DMS79 (cell line): ENCODE measurements at places on chromosomes 12 and 14.
A peak's percentile ranks its signal among the peaks of the same experiment; 100 is the strongest.

GRCh38 chr12:98587084-98587483 is 6.4 kb upstream of the SLC25A3 start:
- peak; percentile 70 for DNase-seq

GRCh38 chr12:30323008-30323407 is 372.7 kb downstream of the IPO8 start:
- no peak for DNase-seq

DNA sequence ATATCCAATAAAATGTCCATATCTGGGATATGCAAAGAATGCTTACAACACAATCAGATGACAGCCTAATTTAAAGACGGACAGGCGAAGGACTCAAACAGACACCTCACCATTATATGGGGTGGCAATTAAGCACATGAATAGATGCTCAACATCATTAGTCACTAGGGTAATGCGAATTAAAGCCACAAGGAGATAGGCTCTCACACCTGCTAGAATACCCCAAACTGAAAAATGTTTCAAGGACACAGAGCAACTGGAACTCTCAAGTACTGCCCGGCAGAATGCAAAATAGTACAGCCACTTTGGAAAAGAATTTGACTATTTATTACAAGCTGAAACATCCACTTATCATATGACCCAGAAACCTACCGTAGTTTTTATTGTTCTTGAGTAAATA is 42.9 kb downstream of the FERMT2 start:
- DNase-seq: no peak

DNA sequence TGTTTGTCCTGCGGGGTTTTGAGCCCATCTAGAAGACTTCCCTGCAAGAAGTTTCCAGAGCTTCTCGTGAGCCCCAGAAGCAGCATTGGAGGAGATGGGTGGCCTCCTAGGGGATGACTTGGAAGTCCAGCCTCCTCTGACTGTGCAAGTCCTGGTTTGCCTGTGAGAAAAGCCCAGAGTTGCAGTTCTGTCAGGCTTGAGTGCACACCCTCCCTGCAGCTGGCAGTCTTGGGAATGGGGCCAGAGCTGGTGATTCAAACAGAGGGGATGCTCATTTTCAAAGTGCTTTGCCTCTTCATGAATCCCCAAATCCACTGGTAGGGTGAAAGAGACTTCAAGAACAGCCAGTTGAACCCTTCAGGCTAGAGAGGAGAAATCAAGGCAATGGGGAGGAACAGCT is 3.9 kb upstream of the PPP1R1A start:
- no peak for DNase-seq
